Osteoblast (primary cell): ENCODE measurements at places on chromosomes 7 and 10.

GRCh38 chr10:49744924-49745605, 17.1 kb downstream of the OGDHL start:
- no peak overlapping the region for H3K27ac ChIP-seq
- H3K4me3 ChIP-seq: no peak overlapping the region

GRCh38 chr7:1099637-1100036, 11.7 kb downstream of the GPER1 start:
- no peak overlapping the region for H3K4me3 ChIP-seq
- DNase-seq: no peak
- H3K36me3 ChIP-seq: peaks cover 3% of the 10 kb centered on the region

DNA sequence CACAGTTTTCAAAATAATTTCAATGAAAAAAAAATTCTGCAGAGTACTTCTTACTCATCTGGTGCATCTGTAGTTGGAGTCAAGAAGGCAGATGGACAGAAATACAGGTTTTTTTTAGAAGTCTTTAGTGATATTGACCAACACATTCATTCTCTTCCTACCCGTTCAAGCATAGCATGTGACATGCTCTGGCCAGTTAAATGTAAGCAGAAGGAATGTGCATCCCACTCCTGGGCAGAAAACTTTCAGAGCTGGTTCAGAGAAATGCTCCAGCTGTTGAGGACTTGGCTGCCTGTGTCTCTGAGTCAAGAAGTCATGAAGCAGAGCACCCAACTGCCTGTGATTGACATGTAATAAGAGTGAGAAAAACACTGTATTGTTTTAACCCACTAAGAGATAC, 665.3 kb upstream of the IGFBP3 start:
- peaks cover 19% of the 10 kb centered on the region for H3K4me1 ChIP-seq
- no peak overlapping the region for H3K4me3 ChIP-seq
- H3K27ac ChIP-seq: no peak overlapping the region

DNA sequence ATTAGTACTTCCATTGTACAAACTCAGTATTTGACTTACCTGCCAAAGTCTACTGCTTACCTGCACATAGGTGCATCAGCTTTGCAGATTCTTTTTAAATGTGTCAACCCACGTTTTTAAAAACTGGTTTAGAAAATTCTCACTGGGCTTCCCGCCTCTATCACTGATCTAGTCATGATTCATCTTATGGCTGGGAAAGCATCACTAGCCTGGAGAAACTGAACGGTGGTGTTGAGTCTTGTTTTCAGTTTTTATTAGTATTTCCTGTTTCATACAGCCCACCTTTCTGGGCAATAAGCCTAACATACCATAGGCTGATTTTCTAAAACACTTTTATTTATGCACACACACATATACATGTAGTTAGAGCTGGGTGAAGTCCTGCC, 19.7 kb downstream of the DOCK1 start:
- peaks cover 16% of the 10 kb centered on the region for H3K4me1 ChIP-seq
- no peak overlapping the region for H3K4me3 ChIP-seq
- peak; percentile 92 for DNase-seq
- no peaks in the 10 kb centered on the region for H3K27me3 ChIP-seq
- H3K27ac ChIP-seq: peak overlapping the region; percentile 17
